ENCODE measurements at places on chromosomes 6 and 20.

DNA sequence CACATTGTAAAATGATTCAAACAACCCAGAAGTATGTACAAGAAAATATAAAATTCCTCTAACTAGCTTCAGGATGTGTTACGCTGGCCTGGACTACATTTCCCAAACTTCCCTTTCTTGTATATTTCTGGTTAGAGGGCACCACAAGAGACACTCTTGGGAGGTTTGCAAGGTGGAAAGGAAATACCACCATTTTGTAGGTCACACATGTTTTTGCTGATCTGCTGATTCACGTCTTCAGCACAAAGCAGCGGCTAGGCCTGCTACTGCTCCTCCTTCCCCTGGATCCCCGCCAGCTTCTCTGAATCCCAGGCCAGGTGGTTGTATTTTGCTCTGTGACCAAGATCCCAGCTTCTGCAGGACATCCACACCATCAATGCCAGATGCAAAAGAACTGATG lies 104.2 kb downstream of the AGPAT4 start:
- no peak overlapping the region for H3K27ac ChIP-seq
- no peaks in the 10 kb centered on the region for H3K36me3 ChIP-seq
- H3K4me3 ChIP-seq, result no peak overlapping the region
- no peaks in the 10 kb centered on the region for H3K27me3 ChIP-seq

DNA sequence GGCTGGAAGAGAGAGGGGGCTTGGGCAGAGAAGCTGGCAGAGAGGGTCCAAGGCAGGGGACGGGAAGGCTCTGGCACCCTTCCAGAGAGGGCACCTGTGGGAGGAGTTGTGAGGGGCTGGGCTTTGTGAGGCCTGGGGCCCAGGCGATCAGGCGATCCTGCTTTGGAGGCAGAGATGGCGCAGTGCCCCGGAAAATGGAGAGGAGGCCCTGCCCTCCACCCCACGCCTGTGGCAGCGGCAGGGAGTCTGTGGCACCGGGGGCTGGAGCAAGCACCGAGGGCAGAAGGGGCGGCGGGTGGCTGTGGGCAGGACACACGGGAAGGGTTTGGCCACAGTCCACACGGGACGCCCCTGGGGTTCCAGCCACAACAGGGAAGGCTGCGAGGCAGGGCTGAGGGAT lies 36.5 kb upstream of the FNDC1 start:
- H3K27me3 ChIP-seq, result no peaks in the 10 kb centered on the region
- no peak for DNase-seq
- H3K36me3 ChIP-seq, result no peaks in the 10 kb centered on the region

DNA sequence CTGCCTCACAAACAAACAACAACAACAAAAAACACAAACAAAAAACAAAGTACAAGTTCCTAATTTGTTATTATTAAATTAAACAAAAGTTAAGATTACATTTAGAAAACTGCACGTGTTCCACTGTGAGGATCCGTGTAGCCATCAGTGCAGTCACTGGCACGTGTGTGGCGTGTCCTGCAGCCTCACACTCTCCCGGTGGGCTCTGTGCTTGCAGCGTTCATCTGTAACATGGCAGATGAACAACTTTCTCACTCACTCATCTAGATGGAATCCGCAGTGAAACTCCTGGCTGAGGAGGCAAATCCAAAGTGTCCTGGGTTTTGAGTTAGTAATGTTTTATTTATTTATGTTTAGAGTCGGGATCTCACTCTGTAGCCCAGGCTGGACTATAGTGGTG lies 12.9 kb upstream of the ADRM1 start:
- H3K27me3 ChIP-seq, result no peaks in the 10 kb centered on the region
- H3K27ac ChIP-seq, result no peak overlapping the region
- no peaks in the 10 kb centered on the region for H3K36me3 ChIP-seq
- H3K4me1 ChIP-seq, result no peaks in the 10 kb centered on the region

- H3K4me3 ChIP-seq, result no peak overlapping the region
- no peaks in the 10 kb centered on the region for H3K27me3 ChIP-seq
- H3K4me1 ChIP-seq, result no peaks in the 10 kb centered on the region
- H3K27ac ChIP-seq, result no peak overlapping the region
These were observed 34.2 kb downstream of the CLVS2 start for GRCh38 chr6:123030282-123030681.

GRCh38 chr6:52089758-52090348 lies 2.4 kb upstream of the PKHD1 start:
- H3K4me3 ChIP-seq, result no peak overlapping the region
- H3K27ac ChIP-seq, result no peak overlapping the region
- no peaks in the 10 kb centered on the region for H3K27me3 ChIP-seq
- no peaks in the 10 kb centered on the region for H3K4me1 ChIP-seq
- no peaks in the 10 kb centered on the region for H3K36me3 ChIP-seq

- H3K27ac ChIP-seq, result peak overlapping the region; percentile 21
- H3K4me1 ChIP-seq, result no peaks in the 10 kb centered on the region
- H3K4me3 ChIP-seq, result no peak overlapping the region
- DNase-seq, result peak; percentile 48
- no peaks in the 10 kb centered on the region for H3K36me3 ChIP-seq
- no peaks in the 10 kb centered on the region for H3K27me3 ChIP-seq
These were observed 60.3 kb downstream of the TSHZ2 start for GRCh38 chr20:53032478-53032932.

- H3K4me1 ChIP-seq, result no peaks in the 10 kb centered on the region
- no peak overlapping the region for H3K27ac ChIP-seq
- DNase-seq, result no peak
- H3K27me3 ChIP-seq, result no peaks in the 10 kb centered on the region
These were observed 148.0 kb downstream of the MANEA start for GRCh38 chr6:95725344-95725743.

DNA sequence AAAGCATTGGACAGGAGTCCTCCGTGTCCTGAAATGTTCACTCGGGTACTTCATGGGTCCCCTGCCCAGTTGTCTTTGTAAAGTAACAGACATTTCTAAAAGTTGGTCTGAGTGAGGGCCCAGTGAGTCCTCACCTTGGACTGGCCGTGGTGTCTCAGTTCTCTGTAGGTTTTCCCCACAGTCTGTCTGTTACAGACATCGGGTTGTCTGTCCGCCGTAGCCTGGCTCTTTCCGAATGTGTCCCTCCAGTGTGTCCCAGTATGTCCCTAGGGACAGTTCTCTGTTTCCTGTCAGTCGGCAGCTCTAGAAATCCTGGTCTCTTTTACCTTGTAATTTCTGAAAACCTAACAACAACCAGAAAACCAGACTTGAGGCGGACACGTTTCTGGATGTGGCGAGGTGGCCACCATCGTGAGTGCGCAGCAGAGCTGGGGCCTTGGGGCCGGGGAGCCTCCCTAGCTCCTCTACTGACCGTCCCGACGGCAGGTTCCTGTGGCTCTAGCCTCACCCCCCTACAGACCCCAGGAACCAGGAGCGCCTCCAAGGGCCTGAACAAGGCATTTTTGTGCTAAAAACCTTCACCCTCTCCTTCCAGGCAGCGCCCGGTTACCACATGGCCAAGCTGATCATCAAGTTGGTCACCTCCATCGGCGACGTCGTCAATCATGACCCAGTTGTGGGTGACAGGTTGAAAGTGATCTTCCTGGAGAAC lies 42.2 kb downstream of the PYGB start:
- no peak for DNase-seq
- no peak overlapping the region for H3K27ac ChIP-seq
- H3K27me3 ChIP-seq, result no peaks in the 10 kb centered on the region
- peaks cover 36% of the 10 kb centered on the region for H3K36me3 ChIP-seq
- H3K4me1 ChIP-seq, result peaks cover 13% of the 10 kb centered on the region

DNA sequence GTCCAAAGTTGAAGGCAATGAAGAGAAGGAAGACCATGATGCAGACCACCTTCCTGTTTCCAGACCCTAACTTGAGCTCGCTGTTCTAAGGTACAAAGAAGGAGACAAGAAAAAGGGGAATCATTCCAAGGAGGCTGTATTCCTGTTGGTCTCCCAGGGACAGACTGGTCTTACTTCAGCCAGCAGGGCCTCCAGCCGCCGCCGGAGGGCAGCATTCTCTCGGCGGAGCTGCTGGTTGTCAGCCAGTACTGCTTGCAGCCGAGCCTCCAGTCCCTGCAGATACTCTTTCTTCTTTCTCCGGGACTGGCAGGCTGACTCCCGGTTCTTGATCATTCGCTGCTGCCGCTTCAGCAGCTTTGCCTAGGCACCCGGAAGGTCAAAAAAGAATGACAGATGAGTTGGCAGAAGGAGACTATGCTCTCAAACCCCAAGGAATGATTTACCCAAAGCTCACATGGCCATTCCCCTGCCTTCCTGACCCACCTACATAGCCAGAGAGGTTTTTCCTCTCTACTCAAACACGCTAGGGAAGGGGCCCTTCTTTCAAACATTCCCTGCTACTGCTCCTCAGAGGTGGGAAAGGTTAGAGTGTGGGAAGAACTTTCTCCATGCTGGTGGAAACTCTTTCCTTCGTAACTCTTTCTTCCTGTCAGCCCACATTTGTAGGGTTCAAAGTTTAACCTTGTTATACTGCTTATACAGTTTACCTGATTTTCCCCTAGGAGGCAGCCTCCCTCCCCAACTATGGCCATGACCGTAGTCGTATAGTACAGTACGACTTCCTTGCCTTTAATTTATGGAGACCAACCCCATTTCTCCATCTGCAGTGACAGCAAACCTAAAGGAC lies 9.0 kb downstream of the ATF6B start:
- no peaks in the 10 kb centered on the region for H3K36me3 ChIP-seq
- no peak overlapping the region for H3K4me3 ChIP-seq
- peak; percentile 64 for DNase-seq
